Activated B cell treated with CpG ODN at 0.5 μM for 24 hours (primary cell): ENCODE measurements at places on chromosomes 5 and 9.

DNA sequence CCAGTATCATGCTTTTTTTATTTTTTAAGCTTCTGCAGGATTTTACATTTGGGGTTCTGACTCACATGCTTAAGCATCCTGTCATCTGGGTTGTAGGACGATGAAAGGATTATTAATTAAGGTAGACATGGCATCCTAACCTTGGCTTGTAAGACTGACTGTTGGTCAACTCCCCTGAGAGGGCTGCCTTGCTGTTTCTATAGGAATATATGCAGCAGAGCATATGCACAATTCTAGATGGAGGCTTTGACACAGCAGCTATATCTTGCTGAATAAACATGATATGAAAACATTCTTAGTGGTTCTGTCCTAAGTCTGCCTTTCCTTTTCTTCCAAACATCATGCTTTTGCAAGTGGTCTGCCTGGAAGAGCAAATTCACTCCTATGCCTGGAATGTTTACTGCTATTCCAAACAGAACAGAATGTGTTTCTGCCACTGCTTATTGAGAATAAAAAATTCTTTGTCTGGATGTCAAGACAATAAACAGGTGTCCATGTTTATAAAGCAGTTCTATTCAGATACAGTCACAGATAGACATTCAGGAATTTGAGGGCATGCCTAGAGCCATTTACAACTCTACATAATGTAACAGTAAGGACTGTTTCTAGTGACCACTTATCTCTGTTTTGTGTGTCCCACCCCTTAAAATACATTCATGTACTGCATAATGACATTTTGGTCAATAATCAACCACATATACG is 166.2 kb upstream of the PPP2R2B start:
- no peak for DNase-seq

- no peak for DNase-seq
Measured at GRCh38 chr5:58022055-58022454, 437.8 kb downstream of the PLK2 start.

DNA sequence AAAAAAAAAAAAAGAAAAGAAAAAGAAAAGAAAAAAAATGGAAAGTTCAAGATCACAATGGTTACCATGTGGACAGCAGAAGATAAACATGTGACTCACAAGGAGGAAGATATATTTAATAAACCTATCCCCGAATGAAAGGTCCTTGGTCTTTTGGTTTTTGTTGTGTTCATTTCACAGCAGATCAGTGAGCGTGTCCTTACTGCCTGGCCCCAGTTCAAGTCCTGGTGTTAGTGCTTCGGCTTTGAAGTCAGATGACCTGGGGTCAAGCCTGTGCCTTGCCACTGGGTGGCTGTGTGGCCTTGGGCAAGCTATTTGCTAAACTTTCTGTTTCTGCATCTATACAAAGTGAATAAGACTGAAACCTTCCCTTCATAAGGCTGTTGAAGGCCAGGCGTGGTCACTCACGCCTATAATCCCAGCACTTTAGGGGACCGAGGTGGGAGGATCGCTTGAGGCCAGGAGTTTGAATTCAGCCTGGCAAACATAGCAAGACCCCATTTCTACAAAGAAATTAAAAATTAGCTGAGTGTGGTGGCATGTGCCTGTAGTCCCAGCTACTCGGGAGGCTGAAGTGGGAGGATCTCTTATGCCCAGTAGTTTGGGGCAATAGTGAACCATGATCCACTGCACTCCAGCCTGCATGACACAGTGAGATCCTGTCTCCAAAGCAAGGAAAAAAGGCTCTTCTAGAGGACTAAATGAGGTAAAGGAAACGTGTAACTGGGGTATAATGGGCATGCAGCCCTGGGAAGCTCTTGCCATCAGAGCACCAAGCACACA is 94.5 kb upstream of the SPATA31D4 start:
- DNase-seq: no peak

- no peak for DNase-seq
Measured at GRCh38 chr9:113631871-113632665, 168.5 kb downstream of the RGS3 start.

DNA sequence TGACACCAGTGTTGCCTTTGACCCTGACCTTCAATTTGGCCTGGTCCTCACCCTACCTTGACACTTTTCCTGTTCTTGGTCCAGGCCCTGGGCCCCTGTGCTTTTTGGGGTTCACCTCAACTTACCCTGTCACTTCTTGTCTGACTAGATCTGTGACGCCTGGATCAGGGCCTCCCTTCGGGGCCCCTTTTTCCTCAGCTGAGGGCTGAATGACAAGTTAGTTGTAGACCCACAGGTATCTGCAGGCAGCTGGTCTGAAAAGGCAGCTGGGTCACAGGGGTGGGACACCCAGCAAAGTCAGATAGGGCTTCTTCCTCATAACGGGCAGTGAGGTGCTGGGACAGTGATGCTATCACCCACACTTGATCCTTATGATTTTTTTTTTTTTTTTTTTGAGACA is 10.0 kb upstream of the MYORG start:
- DNase-seq: no peak

DNA sequence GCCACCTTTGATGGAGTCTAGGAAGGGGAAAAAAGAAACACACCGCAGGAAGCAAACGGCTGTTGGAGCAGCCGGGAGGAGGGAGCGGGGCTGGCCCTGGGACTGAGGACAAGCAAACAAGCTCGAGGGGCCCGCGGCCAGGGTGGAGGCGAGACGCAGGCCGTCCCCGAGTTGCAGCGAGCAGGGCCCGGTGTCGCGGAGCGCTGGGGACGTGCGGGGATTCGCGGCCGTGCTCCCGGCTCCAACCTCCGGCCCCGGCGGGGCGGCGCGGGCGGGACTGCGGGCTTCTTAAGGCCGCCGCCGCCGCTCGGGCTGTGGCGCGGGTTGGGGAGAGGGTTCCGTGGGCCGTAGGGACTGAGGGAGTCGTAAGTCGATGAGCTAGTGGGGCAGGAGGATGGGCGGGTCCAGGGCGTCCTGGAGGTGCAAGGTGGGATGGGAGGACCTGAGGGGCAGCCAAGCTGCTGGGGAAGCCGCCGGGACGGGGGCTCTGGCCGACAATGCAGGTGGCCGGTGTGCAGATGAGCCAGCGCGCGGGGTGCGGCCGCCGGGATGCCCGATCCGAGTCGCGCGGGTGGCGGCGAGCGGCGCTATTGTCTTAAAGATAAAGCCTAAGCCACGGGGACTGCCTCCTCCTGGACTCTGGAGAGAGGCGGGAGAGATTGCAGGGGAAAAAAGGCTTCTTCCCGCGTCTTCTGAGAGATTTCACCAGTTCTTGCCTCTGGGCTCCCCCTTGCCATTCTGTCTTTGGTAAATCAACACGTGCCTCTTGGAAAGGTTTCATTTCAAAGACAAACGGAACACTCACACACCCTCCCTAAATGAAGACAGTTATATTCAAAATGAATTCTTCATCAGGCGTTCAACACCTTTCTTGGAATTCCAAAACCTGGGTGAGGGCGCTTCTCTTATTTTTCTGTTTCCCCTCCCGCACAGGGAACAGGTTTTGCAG is 1.6 kb upstream of the HAPLN1 start:
- DNase-seq: no peak

- no peak for DNase-seq
Measured at GRCh38 chr9:12289711-12290110, 403.5 kb upstream of the TYRP1 start.
